Endodermal cell (in vitro differentiated cells): ENCODE measurements at places on chromosomes 3 and 15.

GRCh38 chr3:192079098-192079497, 618.1 kb downstream of the PYDC2 start:
- no peaks in the 10 kb centered on the region for H3K4me1 ChIP-seq
- no peak overlapping the region for H3K4me3 ChIP-seq
- H3K27ac ChIP-seq, result peak overlapping the region; percentile 27
- DNase-seq, result no peak
- H3K36me3 ChIP-seq, result no peaks in the 10 kb centered on the region

- H3K27me3 ChIP-seq, result no peaks in the 10 kb centered on the region
- H3K27ac ChIP-seq, result no peak overlapping the region
- H3K36me3 ChIP-seq, result no peaks in the 10 kb centered on the region
- H3K4me1 ChIP-seq, result no peaks in the 10 kb centered on the region
- DNase-seq, result peak; percentile 28
Observed at GRCh38 chr15:100783760-100784492, 95.7 kb upstream of the ALDH1A3 start.

- DNase-seq, result no peak
- H3K27ac ChIP-seq, result no peak overlapping the region
- H3K36me3 ChIP-seq, result no peaks in the 10 kb centered on the region
Observed at GRCh38 chr3:38149708-38150107, 11.2 kb downstream of the MYD88 start.

DNA sequence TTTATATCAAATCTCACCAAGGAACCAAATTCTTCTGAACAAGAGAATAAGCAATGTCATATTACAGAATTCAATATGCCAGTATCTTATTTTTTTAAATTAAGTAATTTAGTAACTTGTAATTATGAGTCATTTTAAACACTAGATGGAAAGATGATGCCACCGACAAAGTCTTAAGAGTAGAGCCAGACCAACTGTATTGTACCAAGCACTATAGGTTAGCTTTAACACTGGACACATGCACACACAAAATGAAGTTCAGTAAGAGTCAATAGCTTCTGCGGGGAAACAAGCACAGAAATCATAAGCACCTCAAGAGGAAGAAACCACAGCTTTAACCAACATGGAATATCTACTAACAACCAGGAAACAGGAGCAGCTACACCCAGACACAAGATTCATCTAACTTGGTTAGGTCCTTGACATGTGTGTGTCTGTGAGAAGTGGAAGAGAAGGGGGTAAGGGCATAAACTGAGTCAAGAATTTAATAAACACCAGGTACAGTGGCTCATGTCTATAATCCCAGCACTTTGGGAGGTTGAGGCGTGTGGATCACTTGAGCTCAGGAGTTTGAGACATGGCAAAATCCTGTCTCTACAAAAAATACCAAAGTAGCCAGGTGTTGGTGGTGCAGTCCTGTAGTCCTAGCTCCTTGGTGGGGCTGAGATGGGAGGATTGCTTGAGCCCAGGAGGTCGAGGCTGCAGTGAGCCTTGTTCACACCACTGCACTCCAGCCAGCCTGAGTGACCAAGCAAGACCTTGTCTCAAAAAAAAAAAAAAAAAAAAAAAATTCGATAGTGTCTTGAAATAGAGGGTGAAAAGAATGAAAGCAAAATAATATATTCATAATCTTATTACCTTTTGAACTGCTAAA, 28.9 kb downstream of the DENND4A start:
- H3K4me1 ChIP-seq, result no peaks in the 10 kb centered on the region
- no peak overlapping the region for H3K4me3 ChIP-seq
- H3K27ac ChIP-seq, result no peak overlapping the region
- no peak for DNase-seq
- no peaks in the 10 kb centered on the region for H3K36me3 ChIP-seq

DNA sequence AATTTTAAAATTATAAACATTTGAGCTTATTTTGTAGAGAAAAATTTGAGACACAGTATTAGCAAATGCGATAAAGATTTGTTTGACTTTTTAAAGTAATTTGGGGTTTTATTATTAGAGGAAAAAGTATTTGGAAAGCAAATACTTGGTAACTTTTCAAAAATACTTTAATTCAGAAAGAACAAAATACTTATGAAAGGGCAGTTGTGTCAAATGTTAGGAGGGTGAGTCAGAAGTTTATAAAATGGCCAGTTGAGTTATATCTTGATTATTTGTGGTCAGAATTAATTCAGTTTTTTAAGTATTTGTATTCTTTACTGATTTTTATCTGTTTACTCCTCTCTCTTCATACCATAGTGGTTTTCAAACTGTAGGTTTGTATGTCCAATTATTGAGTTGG, 12.1 kb downstream of the LACTB start:
- H3K27me3 ChIP-seq, result no peaks in the 10 kb centered on the region
- peaks cover 21% of the 10 kb centered on the region for H3K36me3 ChIP-seq
- H3K4me3 ChIP-seq, result no peak overlapping the region
- no peak for DNase-seq

DNA sequence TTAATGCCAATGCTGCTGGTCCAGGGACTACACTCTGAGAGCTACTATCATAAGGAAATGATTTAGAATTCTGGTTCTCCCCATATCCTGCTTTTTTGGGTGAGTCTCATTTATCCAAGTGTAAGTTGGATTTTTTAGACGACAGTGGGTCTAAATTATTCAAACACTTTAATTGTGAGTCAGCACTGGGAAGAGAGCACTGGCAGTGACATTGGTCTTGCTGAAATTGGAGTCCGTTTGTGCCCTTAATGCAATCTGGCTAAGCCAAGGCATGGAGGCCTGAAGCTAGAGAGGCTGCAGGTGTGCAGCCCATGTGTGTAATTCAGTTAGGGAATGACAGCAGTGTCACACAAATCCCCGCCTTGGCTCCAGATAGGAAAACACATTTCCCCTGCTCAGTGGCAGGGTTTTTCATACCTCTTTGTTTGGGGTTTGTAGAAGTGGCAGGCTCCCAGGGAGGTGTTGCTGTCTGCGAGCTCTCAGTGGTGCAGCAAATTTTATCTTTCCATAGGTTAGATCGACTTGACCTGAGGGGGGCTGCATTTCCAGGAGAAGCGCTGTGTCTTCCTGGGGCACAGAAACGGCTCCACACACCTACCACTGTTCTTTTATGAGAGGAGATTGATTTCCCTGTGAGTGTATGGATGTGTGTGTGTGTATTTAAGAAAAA, 197.7 kb downstream of the CD47 start:
- H3K36me3 ChIP-seq, result no peaks in the 10 kb centered on the region
- H3K27me3 ChIP-seq, result no peaks in the 10 kb centered on the region
- H3K27ac ChIP-seq, result no peak overlapping the region
- H3K4me1 ChIP-seq, result peaks cover 3% of the 10 kb centered on the region
- H3K4me3 ChIP-seq, result no peak overlapping the region

GRCh38 chr3:122843604-122844003, 48.7 kb downstream of the SLC49A4 start:
- H3K36me3 ChIP-seq, result peaks cover 35% of the 10 kb centered on the region
- H3K4me3 ChIP-seq, result no peak overlapping the region
- no peak for DNase-seq
- no peaks in the 10 kb centered on the region for H3K4me1 ChIP-seq
- H3K27me3 ChIP-seq, result no peaks in the 10 kb centered on the region
- no peak overlapping the region for H3K27ac ChIP-seq

DNA sequence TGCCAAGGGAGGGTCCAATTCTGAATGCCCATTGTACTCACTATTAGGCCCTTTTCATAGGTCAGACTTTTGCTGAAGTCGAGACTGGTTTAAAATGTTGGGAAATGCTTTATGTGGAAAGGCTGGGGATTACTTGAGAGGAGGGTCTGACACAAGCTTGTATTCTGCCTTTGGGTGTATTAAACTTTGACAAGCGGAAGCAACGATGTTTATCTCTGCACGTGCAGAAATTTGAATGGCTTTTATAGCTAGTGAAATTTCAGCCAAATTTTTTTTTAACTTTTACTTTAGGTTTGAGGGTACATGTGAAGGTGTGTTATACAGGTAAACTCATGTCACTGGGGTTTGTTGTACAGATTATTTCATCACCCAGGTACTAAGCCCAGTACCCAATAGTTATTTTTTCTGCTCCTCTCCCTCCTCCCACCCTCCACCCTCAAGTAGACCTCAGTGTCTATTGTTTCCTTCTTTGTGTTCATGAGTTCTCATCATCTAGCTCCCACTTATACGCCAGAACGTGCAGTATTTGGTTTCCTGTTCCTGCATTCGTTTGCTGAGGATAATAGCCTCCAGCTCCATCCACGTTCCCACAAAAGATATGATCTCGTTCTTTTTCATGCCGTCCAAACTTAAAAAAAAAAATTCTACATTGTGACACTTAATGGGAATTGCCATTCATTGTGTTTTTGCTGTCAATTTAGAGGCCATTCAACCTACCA, 223.0 kb upstream of the BHLHE40 start:
- H3K4me1 ChIP-seq, result peaks cover 8% of the 10 kb centered on the region
- H3K4me3 ChIP-seq, result no peak overlapping the region
- no peak for DNase-seq
- peaks cover 4% of the 10 kb centered on the region for H3K27me3 ChIP-seq
- H3K27ac ChIP-seq, result no peak overlapping the region

DNA sequence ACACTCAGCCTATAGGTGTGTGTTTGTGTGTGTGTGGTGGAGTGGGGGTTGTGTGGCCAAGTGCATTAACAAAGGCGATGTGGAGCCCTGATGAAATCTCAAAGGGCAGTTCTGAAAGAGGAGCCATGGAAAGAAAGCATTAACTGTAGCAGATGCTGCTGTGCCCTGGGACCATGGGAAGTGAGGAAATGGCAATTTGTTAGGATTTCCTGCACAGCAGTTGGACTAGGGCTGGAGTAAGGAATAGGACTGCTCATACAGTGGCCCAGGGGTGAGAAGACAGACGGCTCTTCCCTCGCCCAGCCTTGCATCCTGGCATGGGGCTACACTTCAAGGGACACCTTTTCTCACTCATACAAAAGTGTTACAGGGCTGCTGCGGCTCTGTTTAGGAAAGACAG, 12.3 kb upstream of the ZBTB38 start:
- H3K4me1 ChIP-seq, result peaks cover 24% of the 10 kb centered on the region
- no peak overlapping the region for H3K4me3 ChIP-seq
- no peaks in the 10 kb centered on the region for H3K27me3 ChIP-seq
- DNase-seq, result no peak
- no peak overlapping the region for H3K27ac ChIP-seq

DNA sequence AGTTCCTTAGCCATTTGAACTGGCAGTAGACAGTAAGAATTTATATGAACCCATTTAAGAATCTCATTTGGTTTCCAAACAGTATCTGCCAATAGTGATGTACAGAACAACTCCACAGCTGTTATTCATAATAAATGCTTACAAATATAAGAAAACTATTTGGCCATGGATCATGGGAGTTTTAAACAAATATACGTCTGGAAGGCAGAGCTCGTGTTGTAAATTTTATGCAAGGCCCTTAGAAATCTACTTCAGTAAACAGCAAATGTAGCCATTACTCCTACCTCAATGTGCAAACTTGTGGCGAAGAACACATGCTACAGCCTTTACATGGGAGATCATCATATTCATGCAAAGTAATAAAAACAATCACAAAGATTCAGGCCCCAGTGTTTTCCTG, 65.3 kb upstream of the NANOGP8 start:
- H3K27ac ChIP-seq, result no peak overlapping the region
- H3K27me3 ChIP-seq, result no peaks in the 10 kb centered on the region
- no peak for DNase-seq
- H3K36me3 ChIP-seq, result no peaks in the 10 kb centered on the region
- H3K4me1 ChIP-seq, result no peaks in the 10 kb centered on the region

DNA sequence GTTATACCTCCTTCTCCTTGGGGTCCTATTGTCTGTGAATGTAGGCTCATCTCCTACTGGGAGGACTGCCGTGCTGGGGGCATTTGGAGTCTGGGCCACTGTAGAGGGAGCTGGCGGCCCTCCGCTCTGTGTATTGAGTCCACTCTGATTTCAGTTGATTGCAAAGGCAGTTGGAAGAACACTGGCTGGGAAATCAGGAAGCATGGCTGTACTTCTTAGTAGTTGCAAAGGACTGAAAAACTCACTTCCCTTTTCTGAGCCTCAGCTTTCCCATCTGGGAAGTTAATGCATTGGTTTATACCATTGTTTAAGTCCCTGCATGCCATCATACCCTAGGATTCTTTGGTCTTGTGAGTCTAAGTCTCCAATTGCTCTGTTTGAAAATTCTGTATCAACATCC, 46.7 kb downstream of the TMED3 start:
- DNase-seq, result no peak
- no peaks in the 10 kb centered on the region for H3K27me3 ChIP-seq
- no peaks in the 10 kb centered on the region for H3K4me1 ChIP-seq
- H3K4me3 ChIP-seq, result no peak overlapping the region
- H3K36me3 ChIP-seq, result no peaks in the 10 kb centered on the region
- no peak overlapping the region for H3K27ac ChIP-seq

DNA sequence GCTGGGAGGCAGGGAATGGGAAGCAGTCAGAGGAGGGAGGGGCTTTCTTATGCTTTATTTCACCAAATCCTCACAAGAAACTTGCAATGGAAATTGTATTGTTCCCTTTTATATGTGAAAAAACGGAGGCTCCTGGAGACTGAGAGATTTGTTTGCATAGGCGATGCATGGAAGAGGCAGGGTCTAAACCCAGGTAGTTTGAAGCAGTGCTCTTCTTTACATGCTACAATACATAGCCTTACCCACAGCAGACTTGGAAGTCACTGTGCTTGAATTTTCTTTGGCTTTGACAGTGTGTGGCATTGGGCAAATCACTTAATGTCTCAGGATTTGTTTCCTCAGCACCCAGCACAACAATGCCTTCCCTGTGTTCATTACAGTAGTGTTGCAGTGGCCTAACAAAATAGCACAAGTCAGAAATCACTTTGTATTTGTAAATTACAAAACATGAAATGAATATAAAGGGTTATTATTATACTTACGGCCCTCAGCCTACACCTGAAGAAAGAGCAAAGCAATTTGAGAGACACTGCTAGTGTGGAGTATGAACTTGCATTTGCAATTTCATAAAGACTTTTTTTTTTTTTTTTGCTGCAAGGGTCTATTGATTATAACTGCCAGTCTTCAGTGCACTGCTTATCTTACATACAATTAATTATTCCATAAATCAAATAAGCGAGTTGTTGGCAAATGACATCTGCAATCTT, 646.4 kb upstream of the KCNMB2 start:
- no peak overlapping the region for H3K4me3 ChIP-seq
- no peaks in the 10 kb centered on the region for H3K27me3 ChIP-seq
- H3K36me3 ChIP-seq, result no peaks in the 10 kb centered on the region
- H3K4me1 ChIP-seq, result no peaks in the 10 kb centered on the region
- no peak for DNase-seq

DNA sequence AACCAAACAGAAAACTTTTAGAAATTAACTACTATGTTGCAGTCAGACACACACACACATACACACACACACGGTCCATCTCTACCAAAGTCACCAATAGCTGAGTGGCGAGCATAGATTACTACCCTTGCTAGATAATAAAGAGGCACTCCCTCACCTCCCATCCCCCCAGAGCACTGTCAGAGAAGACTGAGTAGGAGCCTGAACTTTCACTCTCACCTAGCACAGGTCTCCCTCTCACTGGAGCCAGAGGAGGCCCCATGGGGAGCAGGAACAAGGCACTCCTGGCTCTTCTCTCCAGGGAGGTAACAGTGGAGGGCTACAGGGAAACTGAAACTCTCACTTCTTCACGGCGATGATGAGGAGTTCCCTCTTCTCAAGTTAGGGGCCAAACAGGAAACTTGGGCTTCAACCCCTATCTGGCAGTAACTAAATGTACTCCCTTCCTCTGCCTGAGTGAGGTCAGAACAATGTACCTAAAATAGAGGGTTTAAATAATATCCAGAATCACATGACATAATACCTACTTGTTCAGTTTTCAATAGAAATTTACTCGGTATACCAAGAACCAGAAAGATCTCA, 975.3 kb upstream of the GBE1 start:
- peak; percentile 51 for DNase-seq
- H3K4me1 ChIP-seq, result peaks cover 7% of the 10 kb centered on the region
- H3K27me3 ChIP-seq, result no peaks in the 10 kb centered on the region
- H3K4me3 ChIP-seq, result no peak overlapping the region
- H3K27ac ChIP-seq, result no peak overlapping the region
